ENCODE measurements at places on chromosomes 2 and 18.

GRCh38 chr2:162085090-162085891 lies 11.3 kb upstream of the DPP4 start:
- H3K27ac ChIP-seq: no peak overlapping the region
- H3K4me3 ChIP-seq: no peak overlapping the region
- no peaks in the 10 kb centered on the region for H3K27me3 ChIP-seq
- H3K4me1 ChIP-seq: no peaks in the 10 kb centered on the region

DNA sequence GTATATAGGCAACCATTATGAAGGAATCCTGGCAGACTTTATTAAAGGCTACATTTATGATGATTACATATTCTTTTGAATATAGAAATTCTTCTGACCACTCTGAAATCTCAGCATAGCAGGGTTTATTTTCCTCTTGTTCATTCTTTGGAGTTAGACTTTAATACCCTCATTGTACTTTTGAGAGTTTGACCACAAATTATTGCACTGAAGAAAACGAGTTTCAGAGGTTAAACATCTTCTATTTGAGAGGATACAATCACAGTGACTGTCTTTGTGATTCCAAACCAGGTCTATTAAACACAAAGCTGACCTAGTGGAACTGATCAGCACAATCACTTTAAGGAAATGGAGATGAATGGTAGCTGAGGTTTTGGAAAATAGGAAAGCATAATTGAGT lies 71.3 kb downstream of the XIRP2 start:
- peaks cover 17% of the 10 kb centered on the region for H3K4me1 ChIP-seq
- H3K27ac ChIP-seq: no peak overlapping the region
- DNase-seq: no peak
- H3K36me3 ChIP-seq: no peaks in the 10 kb centered on the region

- peaks cover 80% of the 10 kb centered on the region for H3K36me3 ChIP-seq
- no peak overlapping the region for H3K4me3 ChIP-seq
- DNase-seq: no peak
- H3K27me3 ChIP-seq: no peaks in the 10 kb centered on the region
- H3K27ac ChIP-seq: no peak overlapping the region
Measured at GRCh38 chr2:178429336-178429735, 21.6 kb downstream of the PRKRA start.

GRCh38 chr2:137302957-137303356 lies 537.6 kb downstream of the THSD7B start:
- H3K27me3 ChIP-seq: no peaks in the 10 kb centered on the region
- no peaks in the 10 kb centered on the region for H3K36me3 ChIP-seq
- H3K4me3 ChIP-seq: no peak overlapping the region

GRCh38 chr2:45588158-45588829 lies 22.8 kb downstream of the SRBD1 start:
- no peak overlapping the region for H3K27ac ChIP-seq
- H3K27me3 ChIP-seq: no peaks in the 10 kb centered on the region
- no peak overlapping the region for H3K4me3 ChIP-seq
- H3K4me1 ChIP-seq: no peaks in the 10 kb centered on the region
- no peaks in the 10 kb centered on the region for H3K36me3 ChIP-seq
- no peak for DNase-seq

DNA sequence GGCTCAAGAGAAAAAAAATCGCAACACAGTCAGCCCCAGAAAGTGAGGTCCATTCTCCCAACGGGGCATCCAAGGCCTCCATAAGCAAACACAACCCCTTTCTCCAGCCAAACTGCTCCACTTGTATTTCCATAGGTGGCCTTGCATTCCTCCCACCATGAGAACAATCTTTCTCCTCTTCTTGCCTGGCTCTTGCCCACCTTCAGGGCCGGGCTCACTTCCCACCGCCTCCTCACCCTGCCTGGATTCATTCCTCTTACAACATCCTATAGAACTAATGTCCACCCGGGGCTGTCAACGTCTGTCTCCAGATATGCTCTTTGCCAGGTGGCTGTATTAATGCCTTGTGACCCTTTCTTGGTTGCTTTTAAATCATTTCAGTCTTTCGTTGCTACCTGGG lies 124.5 kb downstream of the SMAD7 start:
- peaks cover 23% of the 10 kb centered on the region for H3K4me1 ChIP-seq
- H3K27ac ChIP-seq: peak overlapping the region; percentile 61
- no peaks in the 10 kb centered on the region for H3K27me3 ChIP-seq
- no peak overlapping the region for H3K4me3 ChIP-seq

GRCh38 chr2:231563378-231563961 lies 29.2 kb upstream of the TEX44 start:
- no peak overlapping the region for H3K4me3 ChIP-seq
- peak; percentile 44 for DNase-seq
- no peak overlapping the region for H3K27ac ChIP-seq
- H3K36me3 ChIP-seq: no peaks in the 10 kb centered on the region
- H3K4me1 ChIP-seq: no peaks in the 10 kb centered on the region
- H3K27me3 ChIP-seq: no peaks in the 10 kb centered on the region

- H3K27ac ChIP-seq: no peak overlapping the region
- H3K4me1 ChIP-seq: no peaks in the 10 kb centered on the region
- DNase-seq: no peak
- H3K27me3 ChIP-seq: no peaks in the 10 kb centered on the region
Measured at GRCh38 chr18:32730620-32731091, 42.2 kb downstream of the KLHL14 start.

DNA sequence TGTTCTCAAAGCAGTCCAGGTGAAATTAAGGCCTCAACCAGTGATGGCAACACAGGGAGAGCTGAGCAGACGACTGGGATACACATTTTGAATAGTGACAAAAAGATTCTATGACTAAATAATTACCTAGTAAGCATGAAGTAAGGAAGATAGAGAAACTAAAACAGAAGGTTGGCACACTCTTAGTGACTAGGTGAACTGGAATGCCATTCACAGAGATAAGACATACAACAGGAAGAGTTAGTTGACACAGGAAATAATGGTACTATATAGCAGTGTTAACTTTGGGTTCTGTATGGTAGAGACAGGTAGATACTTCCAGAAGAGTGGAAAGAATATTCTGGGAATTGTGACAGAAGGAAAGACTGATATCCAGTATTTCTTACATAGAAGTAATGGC lies 181.8 kb upstream of the NT5C1B start:
- H3K27me3 ChIP-seq: no peaks in the 10 kb centered on the region
- no peak overlapping the region for H3K27ac ChIP-seq
- no peak for DNase-seq
- no peaks in the 10 kb centered on the region for H3K4me1 ChIP-seq

GRCh38 chr2:222561817-222562645 lies 93.9 kb downstream of the FARSB start:
- H3K4me1 ChIP-seq: no peaks in the 10 kb centered on the region
- H3K27me3 ChIP-seq: no peaks in the 10 kb centered on the region
- H3K36me3 ChIP-seq: no peaks in the 10 kb centered on the region
- no peak overlapping the region for H3K4me3 ChIP-seq

GRCh38 chr2:25190536-25190935 lies 22.2 kb upstream of the POMC start:
- no peak overlapping the region for H3K27ac ChIP-seq
- no peak for DNase-seq
- H3K27me3 ChIP-seq: no peaks in the 10 kb centered on the region
- no peak overlapping the region for H3K4me3 ChIP-seq

GRCh38 chr2:187924293-187924692 lies 367.4 kb upstream of the GULP1 start:
- no peaks in the 10 kb centered on the region for H3K36me3 ChIP-seq
- no peak for DNase-seq
- H3K4me1 ChIP-seq: no peaks in the 10 kb centered on the region
- H3K27me3 ChIP-seq: no peaks in the 10 kb centered on the region
- H3K4me3 ChIP-seq: no peak overlapping the region

GRCh38 chr2:45882707-45883602 lies 231.5 kb downstream of the PRKCE start:
- H3K27ac ChIP-seq: peak overlapping the region; percentile 31
- H3K36me3 ChIP-seq: no peaks in the 10 kb centered on the region
- H3K4me1 ChIP-seq: peaks cover 35% of the 10 kb centered on the region
- no peaks in the 10 kb centered on the region for H3K27me3 ChIP-seq
- DNase-seq: peak; percentile 69

- no peak for DNase-seq
- H3K36me3 ChIP-seq: peaks cover 80% of the 10 kb centered on the region
- no peak overlapping the region for H3K27ac ChIP-seq
- no peaks in the 10 kb centered on the region for H3K4me1 ChIP-seq
- H3K27me3 ChIP-seq: no peaks in the 10 kb centered on the region
Measured at GRCh38 chr2:113930448-113930847, 40.6 kb downstream of the ACTR3 start.

- H3K27me3 ChIP-seq: no peaks in the 10 kb centered on the region
- no peak overlapping the region for H3K4me3 ChIP-seq
- peaks cover 8% of the 10 kb centered on the region for H3K4me1 ChIP-seq
- no peak for DNase-seq
- peak overlapping the region; percentile 64 for H3K27ac ChIP-seq
- H3K36me3 ChIP-seq: no peaks in the 10 kb centered on the region
Measured at GRCh38 chr2:161123531-161124030, 36.6 kb upstream of the TANK start.

DNA sequence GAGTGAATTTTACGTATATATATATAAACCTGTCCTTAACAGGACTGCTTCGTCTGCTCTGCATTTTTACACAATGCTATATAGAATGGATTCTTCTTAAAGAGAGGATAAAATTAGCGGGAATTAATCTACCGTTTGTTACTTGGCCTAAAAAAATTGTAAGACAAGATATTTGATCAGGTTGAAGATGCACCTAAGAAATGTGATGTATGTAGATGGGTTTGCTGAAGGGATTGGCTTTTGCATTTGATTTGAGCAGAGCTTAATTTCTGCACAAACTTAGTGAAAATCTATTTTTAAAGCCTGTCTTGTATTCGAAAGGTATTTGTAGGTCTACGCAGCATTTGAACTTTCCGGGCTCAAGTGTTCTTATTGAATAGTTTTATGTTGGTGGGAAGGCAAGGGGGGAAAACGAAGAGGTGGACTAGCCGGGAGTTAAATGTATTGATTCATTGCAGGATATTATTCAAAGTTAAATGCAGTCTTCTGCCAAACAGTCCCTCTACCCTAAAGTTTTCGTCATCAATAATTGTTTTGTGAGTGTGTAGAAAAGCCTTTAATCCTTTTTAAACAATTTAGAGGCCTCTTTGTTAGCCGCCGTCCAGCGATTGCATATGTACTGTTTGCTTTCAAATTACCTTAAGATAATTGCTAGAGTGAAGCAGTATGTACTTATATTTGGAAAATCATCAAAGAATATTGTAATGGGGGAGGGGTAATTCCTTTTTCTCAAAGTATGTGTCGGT lies 1.2 kb downstream of the PPP1CB start:
- H3K27ac ChIP-seq: peak overlapping the region; percentile 100
- H3K27me3 ChIP-seq: no peaks in the 10 kb centered on the region
- H3K36me3 ChIP-seq: no peaks in the 10 kb centered on the region
- no peak for DNase-seq
- H3K4me3 ChIP-seq: peak overlapping the region; percentile 100
- peaks cover 50% of the 10 kb centered on the region for H3K4me1 ChIP-seq

GRCh38 chr2:241729868-241730267 lies 4.6 kb upstream of the D2HGDH start:
- peaks cover 12% of the 10 kb centered on the region for H3K4me1 ChIP-seq
- no peak overlapping the region for H3K4me3 ChIP-seq
- H3K27ac ChIP-seq: no peak overlapping the region
- H3K36me3 ChIP-seq: peaks cover 6% of the 10 kb centered on the region
- no peak for DNase-seq

Measured in heart left ventricle (tissue), 16 donors.